ENCODE measurements at places on chromosomes 7 and 10. TPM values are rescaled to one million over a fixed set of nuclear protein-coding genes. Genes with fewer than 3 reads are reported as not detected.

Gene GPC2
- total RNA-seq = 1.9 TPM

Gene RBP3
- under 0.01 TPM for total RNA-seq

Gene MCM10
- total RNA-seq = 21.8 TPM

Gene EXOC4
- total RNA-seq = 68.6 TPM

Gene HTRA1
- total RNA-seq = 14.0 TPM

Gene FAM25A
- total RNA-seq = not detected

Gene PARG
- 40.7 TPM for total RNA-seq

Gene WASHC2C
- 33.5 TPM for total RNA-seq

Gene HYAL4
- total RNA-seq = 1.3 TPM

Gene CYP2C9
- total RNA-seq = not detected

Measured in placental pericyte (primary cell).